ENCODE measurements at places on chromosomes 2 and 18.

GRCh38 chr18:5582849-5583681, 39.3 kb upstream of the EPB41L3 start:
- no peak for DNase-seq

- DNase-seq: no peak
Observed at GRCh38 chr2:234206738-234207137, 156.2 kb downstream of the SPP2 start.

- DNase-seq: no peak
Observed at GRCh38 chr2:10811517-10811916, 1.1 kb downstream of the PDIA6 start.

- DNase-seq: no peak
Observed at GRCh38 chr2:142734231-142734630, 143.2 kb upstream of the KYNU start.

DNA sequence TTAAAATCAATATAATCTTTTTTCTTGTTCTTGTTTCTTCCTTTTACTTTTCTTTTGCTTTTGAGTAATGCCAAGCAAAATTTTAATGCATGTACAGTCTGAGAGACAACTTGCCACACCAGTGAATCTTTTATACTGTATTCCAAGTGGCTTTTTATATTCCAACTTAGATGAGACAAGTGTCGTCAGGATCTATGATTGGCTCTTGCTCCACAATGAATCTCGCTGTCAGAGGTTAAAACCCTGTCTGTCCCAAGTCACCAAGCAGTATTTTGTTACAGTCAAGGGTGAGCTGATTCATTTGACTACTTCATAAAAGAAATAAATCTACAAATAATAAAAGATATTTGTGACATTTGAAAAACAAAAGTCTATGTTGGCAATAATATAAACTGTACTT, at the start of gene MSTN:
Gene MSTN, minus strand, starts transcription at position 129 of the 400 bp plus-strand sequence. CDS start 133 bp downstream, outside the sequence.
- DNase-seq: no peak

DNA sequence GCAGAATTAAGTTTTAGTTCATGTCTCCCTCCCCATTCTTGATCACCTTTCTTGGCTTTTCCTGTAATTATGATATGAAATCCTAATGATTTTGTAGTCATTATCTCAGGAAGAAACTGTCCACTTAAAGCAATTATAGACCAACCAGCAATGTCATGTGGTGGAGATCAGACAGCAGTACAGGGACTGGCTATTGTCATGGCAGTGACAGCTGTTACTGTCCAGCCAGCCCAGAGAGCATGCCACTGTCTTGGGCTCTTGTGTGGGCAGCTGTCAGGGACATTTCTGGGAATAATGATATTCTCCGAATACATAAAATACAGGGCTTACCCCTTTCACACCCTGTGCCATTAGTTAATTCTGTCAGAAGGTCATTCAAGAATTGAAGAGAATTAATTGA, 355.3 kb upstream of the RAB12 start:
- no peak for DNase-seq

GRCh38 chr2:237491515-237492118, 4.6 kb downstream of the MLPH start:
- no peak for DNase-seq

DNA sequence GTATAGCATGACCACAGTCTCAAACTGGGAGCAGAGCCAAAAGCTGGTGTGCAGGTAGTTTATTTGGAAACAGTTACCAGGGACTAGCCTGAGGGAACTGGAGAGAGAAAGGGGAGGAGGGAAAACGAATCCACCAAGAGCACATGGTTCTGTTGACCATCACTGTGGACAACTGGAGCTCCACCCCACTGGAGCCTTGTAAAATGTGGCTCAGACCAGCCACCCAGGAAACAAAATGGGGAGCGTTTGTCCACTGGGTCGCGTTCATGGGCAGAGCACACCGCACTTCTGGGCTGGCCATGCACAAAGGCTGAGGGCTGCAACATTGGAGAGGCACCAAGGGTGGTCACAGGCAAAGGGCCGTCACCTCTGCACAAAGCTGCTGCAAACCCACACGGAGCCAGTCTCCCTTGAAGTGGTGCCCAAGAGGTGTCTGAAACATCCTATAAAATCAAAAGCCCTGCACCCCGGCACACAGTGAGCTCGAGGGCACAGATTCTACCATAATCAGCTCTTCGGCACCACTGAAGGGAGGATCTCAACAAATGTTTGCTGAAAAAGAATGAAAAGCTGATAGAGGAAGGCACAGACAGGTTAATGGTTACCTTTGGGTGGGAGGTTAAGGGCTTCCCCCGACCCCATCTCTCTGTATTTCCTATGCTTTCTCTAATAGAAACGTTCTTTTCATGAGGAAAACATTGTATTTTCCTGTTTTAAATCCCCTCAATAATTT, 192.9 kb downstream of the INHBB start:
- DNase-seq: no peak

DNA sequence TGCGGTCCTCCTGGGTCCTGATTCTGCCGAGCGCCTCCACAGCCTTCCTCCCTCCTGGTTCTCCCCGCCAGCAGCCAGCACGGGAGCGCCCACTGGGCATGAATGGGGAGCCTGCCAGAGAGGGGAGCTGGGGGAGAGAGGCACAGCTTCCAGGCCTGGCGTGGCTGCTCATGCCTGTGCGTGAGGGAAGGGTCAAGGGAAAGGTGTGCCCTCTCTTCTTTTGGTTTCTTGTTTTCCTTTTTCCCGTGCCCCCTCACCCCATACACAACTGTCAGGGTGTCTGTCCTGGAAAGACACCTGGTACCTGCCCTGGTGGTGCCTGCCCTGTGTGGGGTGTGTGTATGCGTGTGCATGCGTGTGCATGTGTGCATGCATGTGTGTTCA, 4.7 kb upstream of the NEURL3 start:
- DNase-seq: no peak

All from central memory CD4-positive, alpha-beta T cell (primary cell).